Activated CD4-positive, alpha-beta T cell treated with anti-CD3 and anti-CD28 coated beads, Interleukin-2, amount 50 U/mL, for 1 hour (primary cell): ENCODE measurements at places on chromosomes 2 and 18.
A peak's percentile ranks its signal among the peaks of the same experiment; 100 is the strongest.

GRCh38 chr2:184444623-184445223 lies 153.6 kb upstream of the ZNF804A start:
- no peak for DNase-seq

DNA sequence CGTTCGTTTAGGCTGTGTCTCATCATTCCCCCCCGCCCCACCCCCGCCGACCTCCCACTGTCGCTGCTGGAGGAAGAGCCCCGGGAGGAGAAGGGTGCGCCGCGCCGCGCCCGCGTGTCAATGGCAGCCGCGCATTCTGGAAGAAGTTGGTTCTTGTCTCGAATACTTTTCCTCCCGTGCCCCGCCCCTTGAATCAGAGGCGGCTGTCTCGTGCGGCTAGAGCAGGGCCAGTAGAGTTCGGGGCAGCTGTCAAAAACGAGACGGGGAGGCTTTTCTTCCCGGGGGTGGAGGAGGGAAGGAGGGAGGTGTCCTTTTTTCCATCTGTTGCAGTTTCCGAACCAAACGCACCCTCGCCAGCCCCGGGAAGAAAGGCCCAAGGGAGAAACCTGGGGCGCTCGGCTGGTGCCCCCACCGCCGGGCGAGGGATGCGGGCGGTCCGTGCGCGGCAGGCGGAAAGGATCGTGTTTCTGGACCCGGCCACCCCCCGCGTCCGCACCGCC lies 410 bp upstream of the TGIF1 start:
- peak; percentile 80 for DNase-seq

DNA sequence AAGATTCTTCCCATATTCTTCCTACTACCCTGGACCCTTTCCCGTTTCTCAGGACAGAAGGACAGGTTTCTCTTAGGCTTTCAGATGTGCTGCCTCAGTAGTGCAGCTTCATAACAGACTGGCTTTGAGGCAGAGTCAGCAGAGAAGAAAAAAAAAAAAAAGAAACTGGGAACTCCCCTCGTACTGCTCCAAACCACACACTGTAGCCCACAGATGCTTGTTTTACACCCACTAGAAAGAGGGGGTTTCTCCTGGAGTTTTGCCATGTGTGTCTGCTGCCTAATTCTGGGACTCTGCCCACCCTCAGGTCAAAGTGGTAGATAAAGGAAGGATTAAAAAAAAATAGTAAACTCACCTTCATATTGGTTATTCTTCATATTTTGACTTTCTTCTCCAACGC lies 95.9 kb downstream of the NCOA1 start:
- DNase-seq = no peak

GRCh38 chr2:30178618-30179434 lies 32.0 kb downstream of the YPEL5 start:
- DNase-seq = no peak

GRCh38 chr2:151251012-151251411 lies 10.7 kb downstream of the RBM43 start:
- DNase-seq = no peak

DNA sequence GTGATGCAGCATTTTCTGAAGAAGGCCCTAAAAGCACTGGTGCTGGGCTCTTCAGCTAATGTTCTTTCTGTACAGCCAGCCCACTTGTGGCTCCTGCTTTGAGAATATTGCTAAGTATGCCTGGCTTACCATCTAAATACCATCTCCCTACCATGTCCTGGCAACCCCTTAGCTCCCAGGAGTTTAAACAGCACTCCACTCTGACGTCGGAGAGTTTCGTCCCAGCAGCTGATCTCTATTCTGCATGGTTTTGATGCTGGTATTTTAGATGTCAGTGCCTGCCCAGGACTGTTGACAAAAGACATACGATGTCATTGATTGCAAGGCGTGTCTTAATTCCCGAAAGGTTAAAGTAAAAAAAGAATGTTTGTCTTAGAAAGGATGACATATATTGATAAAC lies 47.0 kb upstream of the AFF3 start:
- no peak for DNase-seq

DNA sequence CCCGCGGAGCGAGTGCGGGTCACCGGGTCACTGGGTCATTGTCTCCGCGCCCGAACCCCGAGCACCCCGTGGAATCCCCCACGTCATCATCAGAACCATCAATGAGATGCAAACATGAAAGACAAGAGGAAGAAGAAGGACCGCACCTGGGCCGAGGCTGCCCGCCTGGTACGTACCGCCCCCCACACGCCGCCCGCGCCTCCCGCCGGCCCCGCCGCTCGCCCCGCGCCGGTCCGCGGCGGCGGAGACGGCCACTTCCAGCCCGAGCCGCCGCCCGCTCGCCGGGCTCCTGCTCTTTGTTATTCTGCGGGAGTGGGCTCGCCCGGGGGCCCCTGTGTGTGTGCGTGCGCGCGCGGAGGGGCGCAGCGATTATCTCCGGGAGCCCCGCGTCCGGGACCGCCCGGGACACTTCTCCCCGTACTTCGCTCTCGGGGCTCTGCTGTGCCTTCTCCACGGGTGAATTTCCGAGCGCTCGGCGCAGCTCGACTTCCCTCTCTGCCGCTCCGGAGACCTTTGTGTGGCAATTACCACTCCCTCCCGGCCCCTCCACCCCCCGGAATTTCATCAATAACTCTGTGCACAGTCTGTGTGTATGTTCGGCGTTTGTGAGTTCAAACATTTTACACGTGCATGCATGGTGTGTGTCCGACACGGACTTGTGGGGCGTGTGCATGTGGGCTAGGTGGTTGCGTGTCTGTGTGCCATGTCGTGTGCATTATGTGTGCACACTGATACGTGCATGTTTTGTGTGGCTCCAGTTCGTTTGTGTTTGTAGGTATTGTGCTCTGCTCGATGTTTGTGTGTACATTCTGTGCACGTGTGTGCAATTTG lies 714 bp downstream of the ASXL3 start:
- DNase-seq = no peak

DNA sequence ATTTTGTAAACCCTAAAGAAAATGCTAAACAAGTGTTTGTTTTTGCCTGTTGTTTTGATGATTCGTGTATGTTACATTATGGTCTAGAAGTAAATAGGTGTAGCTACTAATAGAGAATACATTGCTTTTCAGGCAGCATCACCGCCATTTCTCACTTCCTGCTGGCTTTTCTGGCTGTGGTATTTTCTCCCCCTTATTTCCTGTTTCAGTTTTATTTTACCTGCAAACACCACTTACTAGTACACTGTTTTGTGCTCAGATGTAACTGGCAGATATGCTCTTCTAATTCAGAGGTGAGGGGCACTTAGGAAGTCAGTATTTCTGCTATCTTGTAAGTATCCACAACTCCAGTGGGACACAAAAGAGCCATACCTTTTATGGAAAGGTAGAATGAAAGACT lies 38.1 kb upstream of the SLC3A1 start:
- DNase-seq = peak; percentile 15

- DNase-seq = no peak
Observed at GRCh38 chr18:1039421-1039820, 134.8 kb downstream of the ADCYAP1 start.

GRCh38 chr2:150063931-150064548 lies 423.4 kb downstream of the RND3 start:
- no peak for DNase-seq

DNA sequence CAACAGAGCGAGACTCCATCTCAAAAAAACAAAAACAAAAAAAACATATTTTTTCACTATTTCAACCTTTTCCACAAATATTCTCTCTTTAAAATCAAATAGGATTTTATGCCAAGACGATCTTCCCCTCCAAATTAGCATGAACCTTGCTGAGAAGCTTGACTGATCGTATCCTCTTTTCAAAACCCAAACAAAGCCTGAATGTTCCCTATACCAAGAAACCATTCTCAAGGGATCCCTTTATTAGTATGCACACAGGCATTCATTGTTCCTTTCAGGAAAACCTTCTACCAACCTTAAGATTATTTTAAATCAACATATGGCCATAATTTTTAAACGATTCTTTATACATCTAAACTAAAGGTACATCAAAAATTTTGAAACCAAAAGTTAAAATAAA lies 6.3 kb downstream of the SPIRE1 start:
- no peak for DNase-seq

GRCh38 chr2:165898381-165898780 lies 55.2 kb downstream of the TTC21B start:
- DNase-seq = no peak

DNA sequence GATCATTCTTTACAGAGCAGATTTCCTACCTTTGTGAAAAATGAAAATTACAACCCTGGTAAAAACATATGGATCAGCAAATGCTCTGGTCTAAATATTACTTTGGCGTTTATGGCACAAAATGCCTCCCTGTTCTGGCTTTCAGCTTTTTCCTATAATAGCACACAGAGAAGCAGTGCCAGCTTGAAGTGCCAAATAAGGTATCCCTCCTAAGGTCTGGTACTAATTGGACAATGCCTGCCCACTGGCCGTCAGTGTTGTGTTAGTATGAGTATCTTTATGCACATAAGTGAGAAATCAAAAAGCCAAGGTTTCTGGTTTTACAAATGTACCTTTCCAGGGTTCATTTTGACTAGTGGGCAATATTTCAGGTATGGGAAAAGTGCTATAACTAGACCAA lies 1293.7 kb upstream of the FAM98A start:
- DNase-seq = no peak

DNA sequence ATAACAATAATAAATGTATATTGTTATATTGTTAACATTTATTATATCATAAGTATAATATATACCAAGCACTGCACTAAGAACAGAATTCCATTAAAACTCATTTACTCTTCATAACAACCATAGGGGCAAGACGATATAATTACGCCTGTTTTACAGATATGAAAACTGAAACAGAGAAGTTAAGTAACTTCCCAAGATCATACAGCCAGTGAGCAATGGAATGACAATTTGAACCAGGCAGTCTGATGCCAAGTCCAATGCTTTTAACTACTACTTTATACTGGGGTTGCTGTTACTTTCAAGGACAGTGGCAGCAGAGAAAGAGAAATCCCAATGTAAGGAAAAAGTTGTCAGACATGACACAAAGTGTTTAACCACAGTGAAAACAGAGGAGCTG lies 338.8 kb upstream of the ID2 start:
- no peak for DNase-seq

DNA sequence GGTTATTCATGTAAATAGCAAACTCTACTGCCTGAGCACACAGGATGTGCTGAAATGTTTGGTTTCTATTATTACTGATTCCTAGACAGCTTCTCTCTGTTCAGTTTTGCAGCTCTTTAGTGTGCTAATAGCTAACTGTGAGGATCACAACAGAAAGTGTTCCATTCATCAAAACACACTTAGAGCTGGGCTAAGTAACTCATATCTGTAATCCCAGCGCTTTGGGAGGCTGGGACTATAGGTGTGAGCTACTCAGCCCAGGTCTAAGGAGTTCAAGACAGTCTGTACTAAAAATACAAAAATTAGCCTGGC lies 63.2 kb downstream of the MOGAT1 start:
- DNase-seq = no peak

DNA sequence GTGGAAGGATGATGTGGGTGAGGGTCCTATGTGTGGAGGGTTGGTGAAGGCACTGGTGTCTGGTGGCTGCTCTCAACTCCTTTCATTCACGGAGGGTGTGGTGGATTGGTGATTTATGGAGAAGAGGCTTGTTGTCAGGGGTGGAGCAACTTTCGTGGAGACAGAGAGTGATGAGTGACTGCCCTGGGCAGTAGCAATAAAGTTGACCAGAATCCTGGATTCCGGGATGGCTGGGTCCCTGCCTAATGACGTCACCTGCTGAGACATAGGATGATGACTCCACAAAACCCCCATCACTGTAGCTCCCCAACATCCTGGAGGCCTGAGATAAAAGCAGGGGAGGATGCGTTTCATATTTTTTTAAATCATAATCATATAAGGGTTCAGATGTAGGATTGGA lies 193.0 kb downstream of the ACKR3 start:
- no peak for DNase-seq

DNA sequence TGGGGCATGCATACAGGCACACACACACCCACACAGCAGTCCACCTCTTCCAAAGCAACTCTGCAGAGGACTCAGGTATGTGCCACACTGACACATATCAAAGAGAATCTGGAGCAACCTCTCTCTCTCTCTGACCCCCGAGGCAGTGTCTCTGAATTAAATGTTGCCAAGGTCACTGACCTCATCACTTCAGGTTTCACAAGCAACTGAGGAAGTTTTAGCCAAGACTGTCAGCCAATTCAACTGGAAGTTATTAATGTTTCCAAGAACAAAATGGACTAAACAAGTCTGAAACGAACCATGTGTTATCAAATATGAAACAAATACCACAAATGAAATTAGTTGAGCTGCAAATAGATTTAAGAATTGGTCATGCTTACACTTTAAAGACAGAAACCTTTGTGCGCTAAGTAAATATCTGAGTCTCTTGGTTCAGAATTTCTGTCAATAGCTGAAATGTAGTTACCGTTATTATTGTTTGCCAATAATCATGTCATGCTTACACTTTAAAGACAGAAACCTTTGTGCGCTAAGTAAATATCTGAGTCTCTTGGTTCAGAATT lies 86.1 kb downstream of the SLC25A12 start:
- no peak for DNase-seq

DNA sequence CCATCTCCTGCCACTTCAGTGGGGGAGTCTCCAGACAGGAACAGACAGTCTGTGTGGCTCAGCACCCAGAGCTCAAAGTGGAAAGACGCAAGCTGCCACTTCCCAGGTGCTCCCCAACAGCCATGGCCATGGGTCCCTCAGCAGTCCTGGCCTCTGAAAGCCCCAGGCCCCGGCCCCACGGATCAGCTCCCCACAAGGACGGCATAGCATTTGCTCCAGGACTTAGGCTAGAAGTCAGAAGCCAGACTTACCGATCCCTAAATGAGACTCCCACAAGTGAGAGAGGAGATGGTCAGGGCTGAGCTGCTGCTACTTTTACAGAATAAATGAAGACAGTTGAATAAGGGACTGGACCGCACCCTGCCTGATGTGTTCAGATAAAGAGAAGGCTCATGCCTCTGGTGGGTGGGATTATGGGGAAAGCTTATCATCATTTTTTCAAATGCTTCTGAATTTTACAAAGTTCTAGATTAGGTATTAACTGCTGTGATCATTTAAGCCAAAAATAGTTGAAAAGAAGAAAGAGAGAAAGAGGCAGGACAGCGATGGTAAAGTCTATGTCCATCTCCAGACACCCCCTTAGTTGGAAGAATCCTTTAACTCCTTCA lies 50.5 kb downstream of the ADD2 start:
- no peak for DNase-seq

DNA sequence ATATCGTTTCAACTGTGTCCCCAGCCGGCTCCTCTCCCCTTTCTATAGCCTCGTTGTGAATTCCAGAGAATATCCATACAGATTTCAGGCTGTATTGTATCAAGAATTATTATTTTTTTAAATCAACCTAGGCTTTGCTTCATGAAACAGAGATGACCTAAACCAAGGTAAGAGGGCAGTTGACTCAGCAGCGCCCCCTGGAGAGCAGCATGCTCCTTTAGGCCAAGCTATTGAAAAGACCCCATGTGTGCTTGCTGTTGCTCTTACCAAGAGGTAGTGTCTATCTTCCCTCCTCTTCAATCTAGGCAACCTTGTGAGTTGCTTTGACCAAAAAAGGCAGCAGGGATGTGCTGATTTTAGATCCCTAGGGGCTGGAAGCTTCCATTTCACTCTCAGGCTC lies 426.7 kb upstream of the SMIM21 start:
- DNase-seq = peak; percentile 1

GRCh38 chr2:37642907-37643729 lies 28.3 kb downstream of the CDC42EP3 start:
- DNase-seq = no peak
